Effector memory CD8-positive, alpha-beta T cell (primary cell): ENCODE measurements at places on chromosomes 2 and 18.

- peaks cover 1% of the 10 kb centered on the region for H3K4me1 ChIP-seq
- no peak overlapping the region for H3K27ac ChIP-seq
- no peak for DNase-seq
- H3K4me3 ChIP-seq = no peak overlapping the region
Measured at GRCh38 chr2:126720638-126721037, 64.7 kb downstream of the GYPC start.

GRCh38 chr2:208189069-208189809, 591 bp downstream of the C2orf80 start:
- H3K27me3 ChIP-seq = peaks cover 15% of the 10 kb centered on the region
- no peak for DNase-seq
- H3K36me3 ChIP-seq = no peaks in the 10 kb centered on the region
- H3K4me1 ChIP-seq = no peaks in the 10 kb centered on the region

GRCh38 chr2:222358876-222359275, 60.1 kb upstream of the PAX3 start:
- DNase-seq = no peak
- H3K27me3 ChIP-seq = no peaks in the 10 kb centered on the region
- no peak overlapping the region for H3K4me3 ChIP-seq
- no peaks in the 10 kb centered on the region for H3K36me3 ChIP-seq
- H3K4me1 ChIP-seq = no peaks in the 10 kb centered on the region
- H3K27ac ChIP-seq = no peak overlapping the region

GRCh38 chr2:569681-570080, 107.5 kb downstream of the TMEM18 start:
- H3K4me1 ChIP-seq = no peaks in the 10 kb centered on the region
- peaks cover 79% of the 10 kb centered on the region for H3K27me3 ChIP-seq
- H3K36me3 ChIP-seq = no peaks in the 10 kb centered on the region
- no peak overlapping the region for H3K4me3 ChIP-seq
- DNase-seq = no peak

- no peaks in the 10 kb centered on the region for H3K4me1 ChIP-seq
- H3K27me3 ChIP-seq = peaks cover 68% of the 10 kb centered on the region
- no peak overlapping the region for H3K27ac ChIP-seq
- H3K4me3 ChIP-seq = no peak overlapping the region
Measured at GRCh38 chr2:235086481-235087184, 134.8 kb downstream of the SH3BP4 start.

DNA sequence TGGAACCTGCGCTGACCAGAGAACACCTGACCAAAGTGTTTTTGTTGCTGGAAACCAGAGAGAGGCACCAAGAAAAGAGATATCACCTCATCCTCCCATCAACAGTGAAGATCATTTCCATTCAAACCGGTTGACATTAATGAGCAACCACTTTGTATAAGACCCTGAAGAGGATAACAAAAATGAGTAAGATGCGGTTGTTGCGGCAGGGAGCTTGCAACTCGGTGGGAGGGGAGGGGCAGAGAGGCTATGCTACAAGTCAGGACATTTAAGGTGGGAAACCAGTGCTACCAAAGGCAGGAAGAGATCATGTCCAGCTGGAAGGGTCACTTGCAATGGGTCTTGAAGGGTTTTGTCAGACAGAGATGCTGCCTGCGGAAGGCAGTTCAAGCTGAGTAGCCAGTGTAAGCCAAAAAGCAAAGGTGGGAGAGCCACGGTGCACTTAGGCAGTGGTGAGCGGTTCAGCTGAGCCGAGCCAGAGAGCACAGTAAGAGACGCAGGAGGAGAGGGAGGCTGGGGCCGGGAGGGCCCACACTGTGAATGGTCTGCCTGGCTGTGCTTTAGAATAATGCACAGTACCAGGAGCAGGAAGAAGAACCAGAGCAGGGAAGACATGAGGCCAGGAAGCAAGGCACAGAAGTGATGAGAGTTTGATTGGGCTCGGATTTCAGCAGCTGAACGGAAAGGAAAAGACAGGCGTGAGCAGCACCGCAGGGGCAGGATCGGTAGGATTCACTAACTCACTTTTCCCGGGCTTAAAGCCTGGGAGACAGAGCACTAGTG, 24.4 kb upstream of the DTNB start:
- no peak overlapping the region for H3K27ac ChIP-seq
- peaks cover 4% of the 10 kb centered on the region for H3K4me1 ChIP-seq
- peaks cover 3% of the 10 kb centered on the region for H3K36me3 ChIP-seq

DNA sequence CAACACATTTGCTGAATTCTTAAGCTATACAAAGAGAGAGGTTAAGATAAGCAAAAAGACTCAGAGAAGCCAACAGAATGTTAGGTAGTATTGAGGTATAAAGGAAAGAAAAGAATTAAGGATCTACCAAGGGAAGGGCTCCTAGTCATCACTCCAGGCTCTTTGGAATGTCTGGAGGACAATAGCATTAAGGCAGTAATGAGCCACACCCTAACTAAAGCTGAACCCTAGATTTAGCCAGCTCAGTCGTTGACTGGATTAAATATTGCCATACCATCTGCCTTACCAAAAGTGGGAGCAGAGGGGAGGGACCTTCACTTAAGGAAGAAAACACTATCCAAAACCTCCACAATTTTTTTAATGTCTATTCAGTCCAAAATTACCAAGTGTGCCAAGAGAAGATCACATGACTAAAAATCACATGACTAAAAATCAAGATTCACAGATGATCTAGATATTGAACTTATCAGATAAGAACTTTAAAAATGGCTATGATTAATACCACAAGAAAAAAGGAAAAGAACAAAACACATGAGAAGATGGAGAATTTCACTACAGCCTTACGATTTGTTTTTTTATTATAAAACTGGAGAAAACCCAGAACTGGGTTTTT, 59.7 kb downstream of the EXOC6B start:
- no peak overlapping the region for H3K4me3 ChIP-seq
- H3K4me1 ChIP-seq = no peaks in the 10 kb centered on the region
- no peak overlapping the region for H3K27ac ChIP-seq
- no peaks in the 10 kb centered on the region for H3K27me3 ChIP-seq
- H3K36me3 ChIP-seq = peaks cover 4% of the 10 kb centered on the region

GRCh38 chr2:68833162-68833561, 38.0 kb downstream of the BMP10 start:
- peak overlapping the region; percentile 93 for H3K27ac ChIP-seq
- no peaks in the 10 kb centered on the region for H3K27me3 ChIP-seq
- no peak for DNase-seq
- H3K36me3 ChIP-seq = peaks cover 7% of the 10 kb centered on the region

DNA sequence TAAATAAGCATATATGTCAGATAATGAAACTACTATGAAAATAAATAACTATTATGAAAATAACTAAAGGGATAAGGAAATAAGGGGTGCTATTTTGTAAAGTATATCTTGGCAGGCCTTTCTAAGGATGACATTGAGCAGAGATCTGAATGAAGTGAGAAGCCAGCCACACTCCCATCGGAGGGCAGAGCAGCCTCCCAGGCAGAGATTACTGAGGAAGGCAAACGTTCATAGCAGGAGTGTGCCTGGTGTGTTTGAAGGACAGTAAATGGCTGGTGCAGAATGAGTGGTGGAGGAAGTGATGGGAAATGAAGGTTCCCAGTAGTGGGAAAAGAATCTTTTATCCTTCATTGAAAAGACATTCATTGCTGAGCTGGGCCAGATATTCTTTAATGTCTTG, 62.5 kb downstream of the SPHKAP start:
- peaks cover 3% of the 10 kb centered on the region for H3K36me3 ChIP-seq
- no peaks in the 10 kb centered on the region for H3K27me3 ChIP-seq
- no peak overlapping the region for H3K4me3 ChIP-seq
- no peak overlapping the region for H3K27ac ChIP-seq
- no peak for DNase-seq

DNA sequence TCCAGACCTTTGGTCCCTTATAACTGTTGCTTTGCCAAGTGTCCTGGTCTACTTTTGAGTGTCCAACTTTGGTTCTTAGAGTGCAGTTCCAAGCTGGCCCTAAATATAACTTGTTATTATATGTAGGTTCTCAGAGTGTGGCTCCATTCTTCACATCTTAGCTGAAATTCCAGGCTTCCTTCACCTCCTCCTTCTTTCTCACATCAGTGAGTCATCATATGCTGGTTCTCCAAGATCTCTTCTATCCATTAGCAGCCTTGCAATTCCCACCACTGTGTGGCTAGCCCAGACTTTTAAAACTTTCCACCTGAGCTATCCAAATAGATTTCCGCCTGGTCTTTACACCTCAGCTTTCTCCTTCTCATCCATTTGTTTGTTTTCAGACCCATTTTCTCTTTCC, 12.6 kb upstream of the CXCR4 start:
- no peaks in the 10 kb centered on the region for H3K27me3 ChIP-seq
- peak overlapping the region; percentile 61 for H3K4me3 ChIP-seq
- peak overlapping the region; percentile 96 for H3K27ac ChIP-seq
- peaks cover 61% of the 10 kb centered on the region for H3K36me3 ChIP-seq

DNA sequence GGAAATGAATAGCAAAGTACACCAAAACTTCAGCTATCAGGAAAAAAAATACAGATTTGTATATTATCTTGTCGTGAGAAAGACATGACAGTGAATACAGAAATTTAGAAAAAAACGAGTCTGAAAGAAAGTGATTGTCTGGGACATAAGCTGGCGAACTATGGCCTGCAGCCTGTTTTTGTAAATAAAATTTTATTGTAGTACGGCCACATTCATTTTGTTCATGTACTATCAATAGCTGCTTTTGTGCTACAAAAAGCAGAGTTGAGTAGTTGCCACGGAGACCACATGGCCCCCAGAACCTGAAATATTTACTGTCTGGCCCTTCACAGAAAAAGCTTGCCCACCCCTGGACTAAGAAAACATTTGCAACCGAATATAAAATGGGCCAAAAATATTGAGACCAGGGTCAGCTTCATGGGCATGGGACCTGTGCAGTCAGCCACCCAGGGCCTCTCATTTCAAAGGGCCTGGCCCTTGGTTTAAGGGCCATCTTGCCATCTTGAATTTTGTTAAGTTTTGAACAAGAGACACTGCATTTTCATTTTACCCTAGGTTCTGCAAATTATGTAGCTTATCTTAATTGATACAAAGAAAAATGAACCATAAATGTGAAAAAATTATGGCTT, 17.9 kb downstream of the ANTXR1 start:
- H3K4me1 ChIP-seq = no peaks in the 10 kb centered on the region
- no peak for DNase-seq
- no peak overlapping the region for H3K27ac ChIP-seq
- no peaks in the 10 kb centered on the region for H3K36me3 ChIP-seq
- peaks cover 45% of the 10 kb centered on the region for H3K27me3 ChIP-seq
- H3K4me3 ChIP-seq = no peak overlapping the region

DNA sequence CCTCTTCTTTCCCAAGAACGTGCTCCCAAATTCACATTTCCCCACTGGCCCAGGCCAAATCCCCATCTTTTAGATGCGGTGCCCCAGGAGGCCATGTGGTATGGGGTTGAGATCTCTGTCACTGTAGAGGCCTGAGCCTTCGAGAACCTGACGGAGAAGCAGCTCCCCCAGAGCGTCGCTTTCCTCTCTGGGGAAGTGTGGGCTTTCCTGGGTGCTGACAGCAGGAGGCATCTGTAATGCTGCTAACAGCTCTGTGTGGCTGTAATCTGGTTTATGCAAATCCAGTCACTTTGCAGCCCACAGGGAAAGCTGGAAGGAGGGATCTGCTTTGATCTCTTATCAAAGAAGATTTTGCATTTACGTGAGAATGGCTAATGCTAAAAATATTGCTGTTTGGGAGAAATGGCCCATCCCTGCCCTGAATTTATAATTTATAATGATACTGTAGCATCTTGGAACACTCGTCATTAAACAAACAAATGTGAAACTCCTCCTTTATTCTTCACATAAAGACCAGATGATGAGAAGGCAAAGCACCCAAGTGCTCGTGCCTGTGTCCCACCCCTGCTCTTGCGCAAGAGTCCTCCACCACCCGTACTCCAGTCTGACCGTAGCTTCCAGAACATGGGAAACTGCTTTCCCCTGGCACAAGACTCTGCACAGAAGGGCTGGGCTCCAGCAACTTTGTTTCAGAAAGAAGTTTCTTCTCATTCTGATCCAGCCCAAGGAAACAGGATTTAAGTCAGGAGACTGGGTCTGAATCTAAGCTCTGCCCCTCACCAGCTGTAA, 109.9 kb upstream of the EPC2 start:
- H3K4me3 ChIP-seq = no peak overlapping the region
- H3K27ac ChIP-seq = no peak overlapping the region
- DNase-seq = no peak
- H3K36me3 ChIP-seq = peaks cover 5% of the 10 kb centered on the region
- H3K27me3 ChIP-seq = no peaks in the 10 kb centered on the region

DNA sequence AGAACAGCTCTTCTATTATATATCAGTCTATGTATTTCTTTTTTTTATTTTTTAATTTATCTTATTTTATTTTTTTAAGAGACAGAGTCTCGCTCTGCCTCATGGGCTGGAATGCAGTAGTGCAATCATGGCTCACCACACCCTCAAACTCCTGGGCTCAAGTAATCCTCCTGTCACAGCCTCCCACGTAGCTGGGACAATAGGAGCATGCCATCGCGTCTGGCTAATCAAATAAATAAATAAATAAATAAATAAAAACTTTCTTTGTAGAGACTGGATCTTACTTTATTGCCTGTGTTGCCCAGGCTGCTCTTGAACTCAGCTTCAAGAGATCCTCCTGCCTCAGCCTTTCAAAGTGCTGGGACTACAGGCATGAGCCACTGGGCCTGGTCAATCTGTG, 117.0 kb downstream of the RBMS1 start:
- H3K27me3 ChIP-seq = no peaks in the 10 kb centered on the region
- H3K27ac ChIP-seq = peak overlapping the region; percentile 78
- no peak for DNase-seq
- H3K4me3 ChIP-seq = peak overlapping the region; percentile 58
- H3K4me1 ChIP-seq = peaks cover 78% of the 10 kb centered on the region

- no peak overlapping the region for H3K27ac ChIP-seq
Measured at GRCh38 chr2:227033471-227034148, 130.4 kb downstream of the COL4A4 start.

DNA sequence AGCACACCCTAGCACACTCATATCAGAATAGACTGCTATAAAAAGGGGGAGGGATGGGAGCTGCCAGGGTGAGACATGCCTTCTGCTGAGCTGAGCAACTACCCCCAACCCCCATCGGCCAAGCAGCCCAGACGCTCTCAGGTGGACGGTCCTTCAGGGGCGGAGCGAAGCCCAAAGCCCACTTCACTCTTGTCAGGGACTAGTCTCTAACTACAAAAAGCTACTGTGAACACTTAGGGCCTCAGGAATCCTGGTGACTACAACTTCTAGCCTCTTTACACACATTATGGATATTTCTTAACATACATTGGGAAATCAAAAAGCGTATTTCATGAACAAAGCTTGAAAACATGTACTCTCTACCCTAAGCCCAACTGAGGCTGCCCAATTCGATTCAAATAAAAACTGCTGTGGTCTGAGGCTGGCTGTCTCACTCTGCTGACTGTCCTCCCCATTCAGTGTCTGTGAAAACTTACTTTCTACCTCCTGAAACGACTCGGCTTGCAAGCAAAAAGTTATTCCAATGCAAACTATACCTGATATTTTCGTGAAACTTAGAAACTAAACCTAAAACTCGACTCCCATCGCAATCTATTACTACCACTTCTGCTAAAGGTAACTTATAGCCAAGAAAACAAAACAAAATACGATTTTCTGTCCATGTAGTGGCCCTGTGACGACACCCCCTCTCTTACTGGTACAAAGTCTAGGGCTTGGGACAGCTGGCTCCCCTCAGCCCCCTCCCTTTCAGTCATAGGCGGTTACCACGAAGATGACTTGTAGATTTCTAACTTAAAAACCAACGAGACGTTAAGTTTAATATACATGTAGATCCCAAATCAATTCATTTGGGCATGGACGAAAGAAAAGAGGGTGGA, 1.2 kb downstream of the SERTAD2 start:
- DNase-seq = no peak
- H3K4me3 ChIP-seq = peak overlapping the region; percentile 91
- H3K27ac ChIP-seq = peak overlapping the region; percentile 96

GRCh38 chr2:35545301-35545700, 810.3 kb upstream of the CRIM1 start:
- H3K36me3 ChIP-seq = no peaks in the 10 kb centered on the region
- H3K4me3 ChIP-seq = no peak overlapping the region
- no peaks in the 10 kb centered on the region for H3K4me1 ChIP-seq
- H3K27ac ChIP-seq = no peak overlapping the region
- DNase-seq = no peak
- no peaks in the 10 kb centered on the region for H3K27me3 ChIP-seq
